ENCODE measurements at places on chromosomes 5 and 9.

GRCh38 chr5:34516686-34517085 lies 139.4 kb upstream of the RAI14 start:
- DNase-seq: no peak

GRCh38 chr9:83800236-83801033 lies 17.1 kb downstream of the GKAP1 start:
- DNase-seq: no peak

DNA sequence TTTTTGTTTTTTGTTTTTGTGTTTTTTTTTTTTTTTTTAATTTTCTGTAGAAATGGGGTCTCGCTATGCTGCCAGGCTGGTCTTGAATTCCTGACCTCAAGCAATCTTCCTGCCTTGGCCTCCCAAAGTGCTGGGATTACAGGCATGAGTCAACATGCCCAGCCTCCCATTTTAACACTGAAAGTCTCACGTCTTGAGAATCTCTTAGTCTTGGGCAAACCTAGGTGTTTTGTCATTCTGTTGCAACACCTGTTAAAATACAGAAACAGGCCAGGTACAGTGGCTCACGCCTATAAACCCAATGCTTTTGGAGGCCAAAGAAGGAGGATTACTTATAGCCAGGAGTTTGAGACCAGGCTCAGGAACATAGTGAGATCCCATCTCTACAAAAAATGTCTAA lies 599.0 kb downstream of the TLR4 start:
- DNase-seq: no peak

GRCh38 chr5:137659209-137659608 lies 76.7 kb downstream of the KLHL3 start:
- DNase-seq: no peak

GRCh38 chr9:107789001-107789700 lies 299.6 kb upstream of the KLF4 start:
- DNase-seq: no peak

Measured in activated T-cell treated with anti-CD3 and anti-CD28 coated beads, Interleukin-2, amount 50 U/mL, for 1 hour (primary cell).